ENCODE measurements at places on chromosomes 6 and 20. TPM values are rescaled to one million over a fixed set of nuclear protein-coding genes. Genes with fewer than 3 reads are reported as not detected.
A peak's percentile ranks its signal among the peaks of the same experiment; 100 is the strongest.

DNA sequence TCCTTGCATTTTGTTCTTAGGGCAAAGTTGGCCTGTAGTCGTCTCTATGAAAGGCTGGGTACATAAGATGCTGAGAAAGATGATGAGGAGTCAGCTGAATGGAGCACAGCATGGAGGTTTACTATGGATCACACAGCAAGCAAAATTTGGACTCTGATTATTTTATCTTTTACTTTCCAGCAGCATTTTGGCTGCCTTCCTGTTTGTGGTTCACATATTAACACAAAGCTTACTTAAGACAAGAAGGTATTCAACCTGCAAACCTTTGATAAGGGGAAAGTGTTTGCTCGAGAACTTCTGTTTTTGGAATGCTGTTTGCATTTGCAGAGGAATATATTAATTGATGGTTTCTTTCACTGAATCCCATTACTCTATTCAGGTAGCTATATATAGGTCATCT is 103.1 kb upstream of the ENPP5 start:
- no peak overlapping the region for H3K27ac ChIP-seq
- DNase-seq = no peak
- no peak overlapping the region for H3K4me3 ChIP-seq
- H3K36me3 ChIP-seq = no peaks in the 10 kb centered on the region

DNA sequence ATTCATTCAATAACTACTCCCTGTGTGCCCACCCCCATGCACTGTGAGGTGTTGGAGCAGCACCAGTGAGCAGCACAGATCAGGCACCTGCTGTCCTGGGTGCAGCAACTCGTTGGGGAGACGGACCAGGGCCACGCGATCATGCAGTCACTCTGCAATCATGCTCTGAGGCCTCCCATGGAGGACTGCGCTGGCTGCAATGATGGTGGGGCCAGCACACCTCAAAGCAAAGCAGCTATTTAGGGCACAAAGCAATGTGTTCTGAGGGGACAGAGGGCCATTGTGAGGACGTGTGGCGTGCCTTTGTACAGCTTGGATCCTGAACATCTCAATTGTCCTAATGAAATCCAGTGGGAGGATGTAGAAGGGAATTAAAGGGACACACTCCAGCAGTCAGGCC is 41.0 kb upstream of the MPC1 start:
- H3K27ac ChIP-seq = no peak overlapping the region
- no peaks in the 10 kb centered on the region for H3K36me3 ChIP-seq
- no peak overlapping the region for H3K4me3 ChIP-seq
- H3K4me1 ChIP-seq = no peaks in the 10 kb centered on the region
- H3K27me3 ChIP-seq = no peaks in the 10 kb centered on the region

DNA sequence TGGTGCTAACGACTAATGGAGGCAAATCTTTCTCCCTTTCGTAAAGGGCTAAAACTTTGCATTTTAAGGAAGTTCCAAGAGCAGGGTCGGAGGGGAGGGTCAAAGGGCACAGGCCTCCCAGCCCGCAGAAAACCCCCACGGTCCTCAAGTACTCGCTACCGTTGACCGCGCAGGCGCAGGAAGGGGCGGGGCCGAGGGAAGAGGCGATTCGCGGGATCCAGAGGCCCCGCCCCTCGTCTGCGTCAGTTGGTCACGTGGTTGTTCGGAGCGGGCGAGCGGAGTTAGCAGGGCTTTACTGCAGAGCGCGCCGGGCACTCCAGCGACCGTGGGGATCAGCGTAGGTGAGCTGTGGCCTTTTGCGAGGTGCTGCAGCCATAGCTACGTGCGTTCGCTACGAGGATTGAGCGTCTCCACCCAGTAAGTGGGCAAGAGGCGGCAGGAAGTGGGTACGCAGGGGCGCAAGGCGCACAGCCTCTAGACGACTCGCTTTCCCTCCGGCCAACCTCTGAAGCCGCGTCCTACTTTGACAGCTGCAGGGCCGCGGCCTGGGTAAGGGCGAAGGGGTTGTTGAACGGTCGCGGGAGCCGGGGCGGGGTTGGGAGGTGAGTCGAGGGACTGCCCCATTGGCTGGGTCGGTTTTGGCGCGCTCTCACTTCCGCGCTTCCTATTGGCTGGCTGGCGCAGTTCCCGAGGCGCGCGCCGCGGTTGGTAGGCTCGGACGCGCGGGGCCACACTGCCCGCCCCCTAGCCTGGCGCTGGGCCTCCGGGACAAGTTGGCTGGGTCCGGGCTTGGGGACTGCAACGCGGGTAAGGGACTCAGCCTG is at the start of gene GMNN:
Gene GMNN (plus strand): TSS at position 242 of the 824 bp plus-strand sequence. CDS start 2,310 bp downstream, outside the sequence.
- no peaks in the 10 kb centered on the region for H3K36me3 ChIP-seq
- DNase-seq = peak; percentile 100
- H3K4me1 ChIP-seq = no peaks in the 10 kb centered on the region
- peak within 1 kb of the TSS; percentile 95 for H3K27ac ChIP-seq
- no peaks in the 10 kb centered on the region for H3K27me3 ChIP-seq
- peak within 1 kb of the TSS; percentile 81 for H3K4me3 ChIP-seq

DNA sequence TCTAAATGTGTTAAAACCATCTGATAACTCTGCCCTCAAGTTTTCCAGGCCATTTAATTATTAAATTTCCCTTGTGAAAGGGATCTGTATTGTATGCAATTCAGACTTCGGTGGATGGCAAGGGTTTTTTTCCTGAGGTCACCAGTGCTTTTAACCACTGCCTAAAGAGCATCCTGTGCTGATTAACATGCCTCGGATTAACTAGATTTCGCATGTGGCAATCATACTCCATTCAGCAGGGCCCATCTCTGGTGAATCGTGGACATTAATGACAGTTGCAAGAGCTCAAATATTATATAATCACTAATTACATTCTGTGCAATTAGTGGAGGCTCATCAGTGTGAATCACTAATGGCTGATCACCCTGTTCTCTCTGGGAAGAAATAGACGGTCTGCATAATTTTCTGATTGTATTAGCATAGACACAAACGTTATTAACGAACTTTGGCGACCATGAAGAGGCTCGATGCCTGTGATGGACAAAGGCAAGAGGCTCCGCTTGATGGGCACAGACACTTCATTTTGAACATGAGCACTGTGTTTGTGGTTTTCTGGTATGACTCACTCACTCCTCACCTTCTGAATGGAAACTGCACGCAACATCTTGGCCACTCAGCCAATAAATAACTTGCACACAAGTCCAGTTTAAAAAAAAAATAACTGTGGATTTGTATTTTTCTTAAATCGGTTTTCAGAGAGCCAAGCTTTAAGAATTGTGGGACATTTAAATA is 31.4 kb downstream of the LINC00237 start:
- no peak overlapping the region for H3K27ac ChIP-seq
- no peaks in the 10 kb centered on the region for H3K36me3 ChIP-seq
- no peak overlapping the region for H3K4me3 ChIP-seq
- H3K27me3 ChIP-seq = no peaks in the 10 kb centered on the region
- no peaks in the 10 kb centered on the region for H3K4me1 ChIP-seq

GRCh38 chr6:130377915-130378314 is 12.1 kb downstream of the TMEM200A start:
- H3K4me1 ChIP-seq = no peaks in the 10 kb centered on the region
- DNase-seq = peak; percentile 79
- no peaks in the 10 kb centered on the region for H3K27me3 ChIP-seq
- H3K36me3 ChIP-seq = no peaks in the 10 kb centered on the region
- no peak overlapping the region for H3K4me3 ChIP-seq

DNA sequence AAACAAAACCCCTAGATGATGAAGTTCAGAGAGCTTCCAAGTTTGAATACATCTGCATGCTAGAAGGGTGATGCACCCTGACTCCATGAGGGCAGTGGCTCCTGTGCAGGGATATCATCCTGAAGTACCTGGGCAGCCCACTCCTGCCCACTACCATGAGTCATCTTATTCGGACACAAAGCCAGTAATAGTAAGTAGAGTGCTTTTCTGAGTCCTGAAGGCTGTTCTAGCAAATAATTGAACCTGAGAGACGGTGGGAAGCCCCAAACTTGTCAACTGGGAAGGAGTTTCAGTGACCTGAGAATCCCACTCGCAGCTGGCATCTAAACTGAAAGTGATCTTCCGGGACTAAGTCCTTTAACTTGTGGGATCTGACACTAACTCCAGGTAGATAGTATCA is 152.9 kb upstream of the COL21A1 start:
- H3K4me3 ChIP-seq = no peak overlapping the region
- no peaks in the 10 kb centered on the region for H3K36me3 ChIP-seq
- no peak for DNase-seq
- no peak overlapping the region for H3K27ac ChIP-seq
- H3K4me1 ChIP-seq = no peaks in the 10 kb centered on the region

DNA sequence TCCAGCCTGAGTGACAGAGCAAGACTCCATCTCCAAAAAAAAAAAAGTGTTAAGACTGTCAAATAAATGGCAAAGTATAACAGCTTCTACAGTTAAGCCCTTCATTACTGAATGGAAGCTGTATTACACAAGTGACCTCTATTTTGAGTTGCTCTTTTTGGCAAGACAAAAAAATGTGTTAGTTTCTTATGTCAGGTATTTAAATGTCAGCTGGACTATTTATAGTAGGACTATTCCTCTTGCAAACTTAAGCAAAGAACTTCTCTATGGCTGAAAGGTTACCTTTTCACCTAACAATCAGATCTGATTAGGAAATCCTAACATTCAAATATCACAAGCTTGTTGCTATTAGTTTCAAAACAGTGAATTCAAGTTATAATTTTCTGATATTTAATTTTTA is 12.4 kb downstream of the UBE2V1 start:
- no peak overlapping the region for H3K4me3 ChIP-seq
- no peaks in the 10 kb centered on the region for H3K4me1 ChIP-seq
- H3K27ac ChIP-seq = no peak overlapping the region
- peaks cover under 1% of the 10 kb centered on the region for H3K36me3 ChIP-seq
- no peak for DNase-seq
- no peaks in the 10 kb centered on the region for H3K27me3 ChIP-seq

- H3K36me3 ChIP-seq = no peaks in the 10 kb centered on the region
- no peak overlapping the region for H3K27ac ChIP-seq
- H3K4me3 ChIP-seq = no peak overlapping the region
- no peaks in the 10 kb centered on the region for H3K4me1 ChIP-seq
- no peaks in the 10 kb centered on the region for H3K27me3 ChIP-seq
Measured at GRCh38 chr6:154447954-154448353, 62.5 kb downstream of the CNKSR3 start.

GRCh38 chr20:16005915-16006493 is 567.2 kb downstream of the KIF16B start:
- no peaks in the 10 kb centered on the region for H3K4me1 ChIP-seq
- H3K36me3 ChIP-seq = no peaks in the 10 kb centered on the region
- no peak overlapping the region for H3K27ac ChIP-seq
- DNase-seq = no peak

GRCh38 chr6:162211022-162211421 is 516.5 kb downstream of the PRKN start:
- H3K27me3 ChIP-seq = no peaks in the 10 kb centered on the region
- no peak overlapping the region for H3K4me3 ChIP-seq
- no peak overlapping the region for H3K27ac ChIP-seq
- no peaks in the 10 kb centered on the region for H3K36me3 ChIP-seq
- no peaks in the 10 kb centered on the region for H3K4me1 ChIP-seq

DNA sequence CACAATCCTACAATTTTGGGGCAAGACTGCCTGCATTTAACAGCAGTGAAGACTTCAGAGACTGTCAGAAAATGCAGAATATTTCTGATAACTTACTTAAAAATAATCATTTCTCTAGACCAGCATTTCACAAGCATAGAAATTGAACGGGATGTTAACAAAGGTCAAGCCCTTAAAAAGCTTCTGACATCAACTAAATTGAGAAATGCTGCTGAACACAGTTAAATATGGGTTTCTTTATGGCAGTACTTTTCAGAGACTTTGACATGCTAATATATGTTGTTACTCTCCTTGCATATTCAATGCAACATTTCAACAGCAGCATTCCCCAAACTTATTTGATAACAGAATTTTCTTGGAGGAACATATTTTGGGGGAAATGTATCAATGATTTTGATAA is 84.5 kb downstream of the KIF13A start:
- no peak overlapping the region for H3K27ac ChIP-seq
- no peak overlapping the region for H3K4me3 ChIP-seq
- no peak for DNase-seq
- no peaks in the 10 kb centered on the region for H3K36me3 ChIP-seq

GRCh38 chr6:41135062-41135832 is 18.9 kb downstream of the TREML1 start:
- no peaks in the 10 kb centered on the region for H3K36me3 ChIP-seq
- no peak overlapping the region for H3K27ac ChIP-seq
- no peaks in the 10 kb centered on the region for H3K27me3 ChIP-seq
- H3K4me1 ChIP-seq = no peaks in the 10 kb centered on the region
- no peak overlapping the region for H3K4me3 ChIP-seq

DNA sequence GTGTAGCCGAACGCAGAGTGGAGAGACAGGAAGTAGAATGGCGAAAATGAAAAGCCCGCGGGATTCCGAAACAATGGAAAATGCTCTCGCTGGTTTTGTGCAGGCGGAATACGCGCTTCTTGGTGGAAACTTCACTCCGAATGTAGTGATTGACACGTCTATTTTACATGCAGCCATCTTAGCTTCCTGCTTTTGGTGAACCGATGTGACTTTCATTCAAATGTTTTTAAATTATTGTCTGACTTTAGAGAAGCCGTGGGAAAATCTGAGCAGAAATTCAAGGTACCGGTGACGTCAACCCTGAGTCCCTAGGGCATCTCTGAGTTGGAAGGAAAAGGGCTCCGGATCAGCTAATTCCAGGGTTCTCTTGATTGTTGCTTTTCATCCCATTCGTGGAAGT is 11.4 kb downstream of the GPX5 start:
- no peaks in the 10 kb centered on the region for H3K4me1 ChIP-seq
- no peaks in the 10 kb centered on the region for H3K36me3 ChIP-seq
- H3K27ac ChIP-seq = no peak overlapping the region
- no peak for DNase-seq
- no peak overlapping the region for H3K4me3 ChIP-seq

GRCh38 chr6:6616656-6617055 is 28.1 kb downstream of the LY86 start:
- no peaks in the 10 kb centered on the region for H3K36me3 ChIP-seq
- no peak overlapping the region for H3K4me3 ChIP-seq
- DNase-seq = no peak
- H3K27me3 ChIP-seq = no peaks in the 10 kb centered on the region
- no peaks in the 10 kb centered on the region for H3K4me1 ChIP-seq

The PPDPF gene
- 634 TPM for total RNA-seq

The SEL1L2 gene
- total RNA-seq = not detected

The TREM2 gene
- 0.88 TPM for total RNA-seq

The MACROD2 gene
- 3.2 TPM for total RNA-seq

The PNLDC1 gene
- 0.72 TPM for total RNA-seq

The ENPP3 gene
- 11.5 TPM for total RNA-seq

The TUBB2B gene
- 5.8 TPM for total RNA-seq

The BTNL2 gene
- total RNA-seq = not detected

The ANKRD66 gene
- not detected for total RNA-seq

The PBOV1 gene
- not detected for total RNA-seq

The TMEM151B gene
- 0.19 TPM for total RNA-seq
